Hair follicular keratinocyte (primary cell): ENCODE measurements at places on chromosomes 1 and 21. TPM values are rescaled to one million over a fixed set of nuclear protein-coding genes. Genes with fewer than 3 reads are reported as not detected.

The BACE2 gene
- total RNA-seq = 48.8 and 63.2 TPM in 2 replicates

The RGS8 gene
- total RNA-seq = not detected in 2 replicates

The C4BPB gene
- total RNA-seq = not detected in 2 replicates

The LBR gene
- total RNA-seq = 18.4 and 37.5 TPM in 2 replicates

The RNASEL gene
- total RNA-seq = 2.7 and 3.8 TPM in 2 replicates

The FCGR3A gene
- total RNA-seq = not detected in 2 replicates

The GBP6 gene
- total RNA-seq = 0.61 and 1.3 TPM in 2 replicates

The FMO2 gene
- 0.08 TPM in 1 of 2 replicates, not detected in the other for total RNA-seq

The ELOA gene
- 21.8 and 38.6 TPM in 2 replicates for total RNA-seq

The DTL gene
- 5.2 and 15.3 TPM in 2 replicates for total RNA-seq

The CFHR5 gene
- not detected in 2 replicates for total RNA-seq

The GPR37L1 gene
- not detected in 2 replicates for total RNA-seq

The RER1 gene
- 94.2 and 123 TPM in 2 replicates for total RNA-seq

The TNFRSF18 gene
- not detected in 2 replicates for total RNA-seq

The SMG5 gene
- 35.9 and 40.1 TPM in 2 replicates for total RNA-seq
